ENCODE measurements at places on chromosomes 7 and 10.

GRCh38 chr7:35411331-35411730, 157.4 kb upstream of the TBX20 start:
- no peak for DNase-seq

DNA sequence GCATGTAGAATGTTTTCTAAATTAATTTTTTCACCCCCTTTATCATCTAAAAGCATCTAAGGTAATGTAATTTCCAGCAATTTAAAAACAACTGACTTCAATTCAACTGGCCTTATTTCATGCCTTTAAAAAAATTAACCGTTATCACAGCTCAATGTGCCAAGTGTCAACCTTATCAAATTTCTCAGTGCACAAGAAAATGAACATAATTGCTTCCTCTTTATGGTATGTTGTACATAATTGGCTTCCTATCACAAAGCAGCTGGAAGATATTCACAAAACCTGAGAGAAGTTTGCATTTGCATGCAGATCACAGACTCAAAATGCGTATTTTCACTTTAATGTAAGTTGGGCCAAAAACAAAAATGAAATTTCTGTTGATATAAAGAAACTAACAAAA, 966.4 kb downstream of the GRM8 start:
- DNase-seq, result no peak

- no peak for DNase-seq
Observed at GRCh38 chr7:36546331-36546730, 156.7 kb downstream of the ANLN start.

DNA sequence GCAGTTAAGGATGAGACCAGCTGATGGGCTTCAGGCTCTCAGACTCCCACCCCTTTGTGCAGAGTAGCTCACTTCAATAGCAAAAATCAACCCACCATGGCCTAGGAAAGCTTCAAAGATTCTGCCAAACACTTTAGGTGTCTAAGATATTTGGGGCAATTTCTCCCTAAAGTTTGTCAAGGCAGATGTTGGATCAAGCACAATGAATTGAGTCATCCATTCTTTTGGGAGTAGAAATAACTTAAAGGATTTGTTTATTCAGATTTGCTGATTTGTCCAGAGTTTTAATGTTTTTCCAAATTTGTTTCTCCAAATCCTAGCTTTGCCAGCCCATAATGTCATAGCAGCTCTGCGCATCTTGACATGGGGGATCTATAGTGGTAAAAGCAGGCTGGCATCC, 855.1 kb downstream of the LRMDA start:
- no peak for DNase-seq

- DNase-seq, result no peak
Observed at GRCh38 chr10:17109475-17110207, 20.0 kb downstream of the CUBN start.
